ENCODE measurements at places on chromosomes 12 and 14.

- DNase-seq, result peak; percentile 5
Measured at GRCh38 chr12:60684988-60685655, 1089.3 kb downstream of the SLC16A7 start.

DNA sequence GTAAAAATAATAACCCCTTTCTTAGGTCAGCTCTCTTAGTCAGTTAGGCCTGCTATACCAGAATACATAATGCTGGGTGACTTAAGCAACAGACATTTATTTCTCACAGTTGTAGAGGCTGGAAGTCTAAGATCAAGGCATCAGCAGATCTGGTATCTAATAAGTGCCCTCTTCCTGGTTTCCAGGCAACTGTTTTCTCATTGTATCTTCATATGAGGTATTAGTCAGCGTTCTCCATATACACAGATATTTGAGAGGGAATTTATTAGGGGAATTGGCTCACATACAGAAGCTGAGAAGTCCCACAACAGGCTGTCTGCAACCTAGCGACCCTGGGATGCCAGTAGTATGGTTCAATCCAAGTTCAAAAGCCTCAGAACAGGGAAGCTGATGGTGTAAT is 896.0 kb downstream of the GALC start:
- peak; percentile 29 for DNase-seq

- peak; percentile 1 for DNase-seq
Measured at GRCh38 chr12:119528241-119528640, 65.3 kb upstream of the TMEM233 start.

DNA sequence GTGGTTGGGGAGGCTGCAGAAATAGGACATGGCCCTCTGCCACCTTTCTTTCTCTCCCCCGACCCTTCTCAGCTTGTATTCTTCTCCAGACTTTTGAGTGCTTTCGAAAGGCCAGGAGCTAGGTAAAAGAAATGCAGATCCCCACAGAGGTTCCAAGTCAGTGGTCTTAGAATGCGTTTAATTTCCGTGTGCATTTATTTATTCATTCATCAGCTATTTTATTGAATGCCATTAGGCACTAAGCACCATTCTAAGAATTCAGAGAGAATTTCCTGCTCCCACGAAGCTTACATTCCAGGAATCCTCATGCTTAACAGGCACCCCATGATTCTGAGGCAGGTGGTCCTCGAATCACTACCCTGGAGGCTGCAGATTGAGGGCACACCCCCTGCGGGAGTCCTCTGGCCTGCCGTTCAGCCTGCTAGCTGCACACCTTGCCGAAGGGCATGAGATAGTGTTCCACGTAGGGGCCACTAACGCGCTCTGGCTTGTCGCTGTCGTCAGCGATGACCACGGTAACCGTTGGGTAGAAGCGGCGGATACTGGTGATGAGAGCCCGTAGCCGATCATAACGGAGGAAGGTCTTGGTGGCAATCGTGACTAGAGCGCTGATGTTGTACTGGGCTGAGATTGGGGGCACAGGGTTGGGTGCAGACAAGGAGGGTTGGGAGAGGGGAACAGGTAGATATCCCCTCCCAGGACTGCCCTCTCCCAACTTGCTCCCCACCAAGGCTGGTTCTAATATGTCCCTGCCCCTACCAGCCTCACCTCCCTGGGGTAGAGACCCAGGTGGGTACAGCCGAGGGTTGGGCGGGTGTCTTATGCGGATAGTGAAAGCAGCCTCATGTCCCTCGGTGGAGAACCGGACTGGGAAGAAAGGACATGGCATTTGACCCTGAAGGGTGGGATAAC is 4.5 kb downstream of the B4GALNT1 start:
- no peak for DNase-seq

GRCh38 chr12:124295431-124296058 is 652 bp downstream of the RFLNA start:
- no peak for DNase-seq

- no peak for DNase-seq
Measured at GRCh38 chr14:50792051-50792477, 38.9 kb downstream of the NIN start.

GRCh38 chr14:33307691-33308251 is 369.1 kb downstream of the NPAS3 start:
- DNase-seq, result peak; percentile 82

DNA sequence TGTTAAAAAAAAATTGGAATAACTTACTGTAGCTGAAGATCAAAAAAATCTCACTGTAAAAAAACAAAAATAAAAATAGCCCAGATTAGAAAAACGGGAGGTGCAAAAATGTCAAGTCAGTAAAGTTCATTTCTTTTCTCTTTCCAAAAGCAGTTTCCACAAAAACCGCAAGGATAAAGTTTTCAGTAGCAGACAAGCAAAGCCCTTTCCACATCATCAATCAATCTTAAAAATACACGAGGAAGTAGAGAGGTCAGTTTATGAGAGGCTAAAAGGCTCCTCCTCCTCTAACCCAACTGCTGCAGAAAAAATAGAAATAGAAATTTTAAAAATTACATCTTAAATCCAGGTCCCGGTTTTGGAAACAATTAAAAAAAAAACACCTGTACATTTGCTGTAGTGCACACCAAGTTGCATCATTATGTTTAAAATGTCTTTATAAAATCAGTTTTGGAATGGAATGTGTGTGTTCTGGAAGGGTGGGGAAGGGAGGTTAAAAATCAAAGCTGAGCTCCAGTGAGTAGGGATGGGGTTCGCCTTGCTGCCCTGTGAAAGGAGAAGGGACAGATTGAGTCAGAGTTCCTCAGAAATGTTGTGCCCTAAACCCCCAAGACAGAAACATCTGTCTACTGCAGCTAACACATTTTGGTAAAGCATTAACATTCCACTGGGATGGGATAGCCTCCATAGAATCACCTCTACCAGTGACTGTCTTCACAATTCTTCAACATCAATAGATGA is 5.8 kb downstream of the HNRNPC start:
- DNase-seq, result no peak

- no peak for DNase-seq
Measured at GRCh38 chr14:23555533-23555881, 564 bp upstream of the THTPA start.

DNA sequence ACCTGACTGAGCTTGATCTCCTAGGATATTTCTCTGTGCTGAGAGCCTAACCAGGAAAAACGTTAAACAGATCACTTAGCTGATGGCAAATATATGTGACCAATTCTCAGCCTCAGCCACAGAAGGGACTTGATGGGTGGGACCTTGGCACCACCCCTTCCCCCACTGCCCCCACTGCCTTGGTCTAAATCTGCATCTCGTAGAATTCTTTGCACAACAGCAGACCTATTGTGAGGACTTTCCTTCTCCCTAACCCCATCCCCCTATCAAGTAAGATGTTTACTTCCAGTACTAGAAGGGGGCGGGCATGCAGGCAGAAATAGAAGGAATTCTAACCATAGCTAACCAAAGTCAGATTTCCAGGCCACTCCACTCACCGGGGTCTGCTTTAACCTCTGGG is 313.2 kb downstream of the PCNX1 start:
- DNase-seq, result no peak

DNA sequence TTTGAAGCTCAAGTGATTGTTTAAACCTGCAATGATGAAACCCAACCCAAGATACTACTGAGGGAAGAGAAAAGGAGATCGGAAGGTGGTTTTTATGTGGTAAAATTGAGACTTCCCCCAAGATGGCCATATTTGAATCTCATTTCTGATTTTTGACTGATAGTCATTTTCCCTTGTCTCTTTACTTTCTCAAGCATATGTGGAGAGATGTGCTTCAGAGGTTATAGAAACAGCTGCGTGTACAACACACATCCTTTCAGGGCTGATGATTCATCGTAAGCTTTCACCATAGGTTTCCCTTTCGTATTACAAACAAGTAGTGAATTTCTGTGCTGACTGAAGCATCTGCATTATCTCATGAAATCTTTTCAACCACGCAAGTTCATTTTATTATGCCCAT is 276.2 kb downstream of the EMP1 start:
- peak; percentile 64 for DNase-seq

DNA sequence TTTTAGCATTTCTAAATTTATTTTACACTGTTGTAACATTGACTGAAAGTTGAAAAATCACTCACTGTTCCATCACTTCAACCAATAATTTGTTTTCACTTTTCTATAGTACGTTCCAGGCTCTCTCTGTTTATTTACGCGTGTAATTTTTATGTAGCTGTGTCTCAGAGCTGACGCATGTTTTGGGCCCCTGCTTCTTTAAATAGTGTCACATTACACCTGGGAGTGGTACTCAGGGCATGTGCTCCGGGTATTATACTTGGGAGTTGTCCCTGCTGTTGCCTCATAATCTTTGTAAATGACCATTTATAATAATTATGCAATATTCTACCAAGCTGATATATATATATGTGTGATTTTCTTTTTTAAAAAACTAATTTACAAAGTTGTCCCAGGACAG is 132.8 kb upstream of the CPM start:
- no peak for DNase-seq

GRCh38 chr12:21568115-21568514 is 36.5 kb downstream of the GYS2 start:
- DNase-seq, result no peak

DNA sequence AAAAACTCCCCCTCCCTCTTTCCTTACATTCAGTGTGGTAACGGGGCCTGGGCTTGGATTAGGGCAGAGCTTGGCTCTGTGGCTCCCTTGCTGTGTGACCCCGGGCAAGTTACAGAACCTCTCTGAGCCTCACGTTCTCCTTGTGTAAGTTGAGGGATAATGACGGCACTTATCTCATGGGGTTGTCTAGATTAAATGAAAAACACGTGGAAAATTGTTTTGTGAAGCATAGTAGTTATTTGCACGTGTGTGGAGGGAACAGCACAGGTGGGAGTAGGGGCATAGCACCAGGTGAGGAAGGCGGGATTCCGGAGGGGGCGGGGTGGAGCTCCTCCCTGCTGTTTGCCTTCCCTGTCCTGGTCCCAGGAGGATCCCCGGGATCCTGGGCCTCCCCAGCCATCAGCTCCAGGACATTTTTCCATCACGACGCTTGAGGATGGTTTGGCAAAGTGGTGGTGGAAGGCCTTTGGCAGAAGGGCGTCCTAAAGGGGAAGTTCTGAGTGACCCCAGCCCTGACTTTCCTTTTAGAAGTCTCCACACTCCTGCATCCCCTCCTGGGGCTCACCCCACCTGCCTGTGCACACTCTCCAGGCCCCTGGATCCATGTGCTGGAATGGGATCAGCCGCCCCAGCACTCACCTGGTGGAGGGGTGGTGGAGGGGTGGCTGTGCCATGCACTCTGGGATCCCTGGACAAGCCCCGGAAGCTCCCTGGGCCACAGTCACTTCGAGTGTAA is 22.7 kb downstream of the LRTM2 start:
- DNase-seq, result no peak

GRCh38 chr12:13450231-13451080 is 253.9 kb downstream of the EMP1 start:
- DNase-seq, result no peak

DNA sequence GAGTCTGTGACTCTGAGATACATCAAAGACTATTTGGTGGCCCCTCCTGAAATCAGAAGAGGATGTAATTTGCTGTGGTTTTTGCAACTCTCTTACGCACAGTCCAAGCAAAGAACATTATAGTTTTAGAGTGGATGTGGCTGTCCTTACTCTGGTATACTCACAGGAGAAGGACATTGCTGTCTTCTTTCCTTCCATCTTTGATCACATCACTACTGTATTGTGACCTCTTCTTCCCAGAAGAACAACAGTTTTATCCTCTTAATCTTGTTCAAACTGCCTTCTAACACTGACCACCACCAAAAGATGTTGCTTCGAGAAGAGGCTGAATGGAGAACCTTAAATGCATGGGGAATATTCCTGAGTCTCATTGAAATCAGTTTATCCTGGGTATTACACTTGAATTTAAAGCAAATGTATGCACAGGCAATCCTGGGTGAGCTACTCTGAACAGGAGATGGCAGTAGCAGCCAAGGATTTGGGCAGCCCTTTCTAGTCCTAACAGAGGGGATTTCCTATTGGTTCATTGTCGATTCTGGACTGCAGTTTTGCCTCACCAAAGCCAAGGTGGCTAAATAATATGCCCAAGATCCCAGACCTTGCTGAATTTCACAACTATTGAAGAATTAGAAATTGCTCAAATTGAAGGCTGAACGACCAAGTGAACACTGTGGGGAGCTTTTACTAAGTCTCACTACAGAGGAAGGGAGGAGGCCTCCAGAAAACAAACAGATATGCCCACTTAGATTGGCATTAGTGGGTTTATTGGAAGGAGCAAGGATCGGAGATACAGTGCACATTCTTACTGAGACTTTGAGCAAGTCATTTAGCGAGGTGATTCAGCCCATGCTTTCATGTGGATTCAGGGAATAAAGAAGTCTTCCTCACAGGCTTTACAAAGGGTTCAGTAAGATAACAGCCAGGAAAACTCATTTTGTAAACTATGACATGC is 282.8 kb downstream of the PAWR start:
- peak; percentile 92 for DNase-seq

GRCh38 chr12:38880288-38880687 is 25.1 kb downstream of the CPNE8 start:
- no peak for DNase-seq

DNA sequence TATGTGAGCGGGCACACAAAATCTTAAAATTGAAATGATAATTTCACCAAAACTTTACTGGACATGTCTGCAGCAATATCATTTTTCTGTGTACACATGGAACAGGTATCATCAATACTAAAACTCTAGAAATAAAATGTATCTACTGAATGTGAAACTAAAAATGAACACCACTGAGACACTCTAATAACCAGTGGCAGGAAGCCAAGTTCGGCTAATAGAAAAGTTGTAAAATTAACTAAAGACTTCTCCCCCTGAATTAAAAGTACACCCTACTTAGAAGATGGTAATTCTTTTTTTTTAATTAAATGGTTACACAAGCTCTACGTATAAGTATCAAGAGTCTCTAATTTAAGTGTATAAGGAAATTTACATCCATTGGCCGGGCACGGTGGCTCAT is 227.2 kb downstream of the MED13L start:
- no peak for DNase-seq

- peak; percentile 95 for DNase-seq
Measured at GRCh38 chr14:97180304-97181200, 383.4 kb downstream of the VRK1 start.

DNA sequence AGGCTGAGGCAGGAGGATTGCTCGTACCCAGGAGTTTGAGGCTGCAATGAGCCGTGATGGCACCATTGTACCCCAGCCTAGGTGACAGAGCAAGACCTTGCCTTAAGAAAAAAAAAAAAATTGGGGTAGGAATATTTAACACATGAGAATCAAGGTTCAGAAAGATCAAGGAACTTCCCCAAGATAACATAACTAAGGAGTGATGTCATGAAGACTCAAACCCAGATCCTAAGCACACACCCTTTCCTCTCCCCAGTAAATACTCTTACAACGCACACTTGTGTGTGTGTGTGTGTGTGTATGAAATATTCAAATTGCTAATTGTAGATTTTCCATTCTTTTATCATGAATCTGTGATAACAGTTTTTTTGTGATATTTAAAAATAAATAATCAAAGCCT is 90.6 kb upstream of the NUDT4 start:
- DNase-seq, result no peak

GRCh38 chr12:414859-415258 is 13.4 kb downstream of the CCDC77 start:
- DNase-seq, result no peak

DNA sequence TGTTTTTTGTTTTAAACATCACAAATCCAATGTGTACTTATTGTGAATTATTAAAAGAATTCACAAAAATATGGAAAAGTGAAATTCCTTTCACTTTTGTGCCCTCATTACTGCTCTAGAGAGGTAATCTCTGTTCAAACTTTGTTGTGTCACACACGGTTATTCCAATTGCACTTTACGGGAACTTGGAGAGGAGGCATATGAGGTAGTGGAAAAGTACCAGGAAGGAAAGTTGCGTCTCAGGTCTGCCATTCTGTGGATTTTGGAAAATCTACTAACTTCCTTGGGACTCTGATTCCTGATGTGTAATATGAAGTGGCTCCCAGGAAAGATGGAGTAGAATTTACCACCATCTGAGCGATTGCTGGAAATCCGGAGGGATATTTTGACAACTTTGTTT is 90.9 kb upstream of the DCN start:
- DNase-seq, result no peak

Measured in fibroblast of skin of back (primary cell).